ENCODE measurements at places on chromosomes 5 and 9.
A peak's percentile ranks its signal among the peaks of the same experiment; 100 is the strongest.

GRCh38 chr5:16061163-16061562 lies 118.4 kb downstream of the MARCHF11 start:
- DNase-seq, result no peak

DNA sequence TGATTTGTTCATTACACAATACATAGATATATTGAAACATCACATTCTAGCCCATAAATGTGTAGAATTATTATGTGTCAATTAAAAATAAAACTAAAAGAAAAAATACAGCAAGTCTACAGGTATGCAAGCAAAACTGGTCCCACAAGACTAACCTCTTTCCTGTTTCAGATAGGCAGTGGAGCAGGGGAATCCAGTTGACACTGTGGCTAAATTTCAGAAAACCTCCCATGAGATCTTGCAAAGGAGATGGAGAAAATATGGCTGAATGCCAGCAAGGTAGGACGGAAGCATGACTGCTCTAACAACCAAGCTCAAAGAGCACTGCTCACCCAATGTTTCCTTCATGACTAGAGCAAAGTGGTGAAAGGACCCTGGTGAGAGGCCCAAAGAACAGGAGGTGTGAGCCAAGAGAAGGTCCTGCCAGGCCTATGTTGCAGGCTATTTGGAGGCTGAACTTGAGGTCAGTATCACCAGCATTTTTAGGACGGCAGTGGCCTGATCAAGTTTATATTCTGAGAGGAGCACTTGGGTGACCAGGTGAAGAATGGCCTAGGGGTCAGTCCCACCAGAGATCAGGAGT lies 1.1 kb upstream of the SH3TC2 start:
- DNase-seq, result no peak

GRCh38 chr9:130417602-130418001 lies 27.2 kb upstream of the ASS1 start:
- no peak for DNase-seq

DNA sequence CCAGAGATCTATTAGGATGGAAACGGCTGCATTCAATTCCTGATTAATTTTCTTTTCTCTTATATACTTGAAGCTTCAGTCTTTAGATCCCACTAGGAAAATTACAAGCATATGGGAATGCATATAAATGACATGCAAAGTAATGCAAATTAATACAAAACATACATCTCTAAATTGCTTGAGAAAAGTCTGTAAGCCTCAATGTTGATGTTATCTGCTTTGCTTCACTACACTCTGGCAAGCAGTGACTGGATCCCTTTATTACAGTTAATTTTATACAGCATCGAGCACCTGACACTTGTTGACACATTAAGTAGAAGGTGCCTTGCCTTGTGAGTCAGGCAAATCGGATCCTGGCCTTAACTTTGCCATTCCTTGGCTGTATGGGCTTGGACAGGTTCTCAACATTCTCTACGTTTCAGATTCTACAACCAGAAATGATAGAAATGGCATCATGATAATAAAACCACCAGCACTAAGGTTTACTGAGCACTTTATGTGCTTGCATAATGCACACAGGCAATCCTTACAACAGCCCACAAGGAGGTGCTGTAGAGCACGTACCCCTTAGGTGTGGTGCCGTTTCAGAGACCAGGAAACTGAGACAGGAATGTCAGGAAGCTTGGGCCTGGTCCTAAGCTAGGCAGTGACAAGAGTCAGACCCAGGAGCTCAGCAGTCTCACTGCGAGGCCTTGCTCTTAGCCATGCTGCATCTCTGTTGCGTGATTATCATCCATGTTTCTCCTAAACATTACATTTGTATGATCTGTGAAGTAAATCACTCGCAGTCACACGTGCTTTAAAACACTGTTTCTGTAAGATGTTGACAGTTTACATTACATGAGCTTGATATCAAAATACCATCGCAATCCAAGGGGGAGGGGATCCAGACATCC lies 2.7 kb downstream of the GCNT4 start:
- DNase-seq, result peak; percentile 53

DNA sequence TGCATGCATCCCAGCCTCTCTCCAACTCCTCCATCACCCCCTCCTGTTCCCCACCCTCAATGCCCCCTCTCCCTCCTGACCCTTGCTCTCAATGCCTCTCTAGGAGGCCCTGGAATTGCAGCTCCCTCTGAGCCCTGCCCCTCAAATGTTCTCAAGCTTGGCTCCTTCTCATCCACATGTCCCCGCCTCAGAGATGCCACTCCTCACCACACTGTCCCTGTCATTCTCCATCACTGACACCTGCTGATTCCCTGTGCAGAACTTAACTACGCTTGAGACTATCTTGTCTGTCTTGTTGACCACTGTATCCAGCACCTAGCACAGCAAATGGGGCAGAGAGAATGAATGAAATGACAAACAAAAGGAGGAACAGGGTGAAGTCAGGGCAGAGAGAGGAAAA lies 314.4 kb downstream of the SPOCK1 start:
- DNase-seq, result no peak

DNA sequence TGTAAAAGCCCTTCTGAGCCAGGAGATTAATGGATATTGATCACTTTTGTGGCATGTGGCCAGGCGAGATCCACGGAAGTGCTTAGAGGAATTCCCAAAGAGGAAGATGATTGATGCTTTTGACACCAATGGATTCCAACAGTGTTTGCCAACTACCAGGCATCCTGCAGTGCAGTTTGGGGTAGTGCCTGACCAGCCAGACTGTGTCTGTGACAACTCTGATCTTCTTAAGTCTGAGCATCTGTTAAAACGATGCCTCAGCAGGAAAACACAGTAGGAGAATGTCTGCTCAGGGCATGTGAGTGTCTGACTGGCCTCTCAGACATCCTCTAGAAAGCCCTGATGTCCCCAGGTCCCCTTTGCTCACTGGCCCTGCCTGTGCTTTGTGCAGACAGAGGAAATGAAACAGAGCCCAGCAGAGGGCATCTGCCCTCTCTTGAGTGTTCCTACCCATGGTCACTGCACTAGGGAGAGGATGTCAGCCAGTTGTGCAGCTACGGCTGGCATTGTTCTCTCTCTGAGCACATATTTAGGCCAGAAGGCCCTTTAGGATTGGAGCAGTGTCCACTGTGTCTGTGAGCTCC lies 57.0 kb downstream of the TRPC7 start:
- DNase-seq, result peak; percentile 6

DNA sequence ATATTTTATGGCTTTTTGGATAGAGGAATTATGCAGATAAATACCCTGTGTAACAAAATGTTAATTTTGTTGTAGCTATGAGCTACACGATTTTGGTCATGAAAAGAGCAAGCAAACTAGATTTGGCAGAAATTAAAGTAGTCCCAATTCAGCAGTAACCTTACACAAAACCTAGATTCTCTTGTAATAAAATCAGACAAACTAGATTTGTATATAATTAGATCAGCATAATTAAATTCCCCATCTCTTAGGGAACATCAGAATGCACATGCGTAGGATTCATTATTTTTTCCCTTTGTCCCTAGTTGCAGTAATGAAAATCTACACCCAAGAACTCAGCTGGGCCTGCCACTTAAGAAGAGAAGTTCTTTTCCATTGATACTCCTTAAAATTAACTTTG lies 1879.2 kb upstream of the CDH9 start:
- no peak for DNase-seq

DNA sequence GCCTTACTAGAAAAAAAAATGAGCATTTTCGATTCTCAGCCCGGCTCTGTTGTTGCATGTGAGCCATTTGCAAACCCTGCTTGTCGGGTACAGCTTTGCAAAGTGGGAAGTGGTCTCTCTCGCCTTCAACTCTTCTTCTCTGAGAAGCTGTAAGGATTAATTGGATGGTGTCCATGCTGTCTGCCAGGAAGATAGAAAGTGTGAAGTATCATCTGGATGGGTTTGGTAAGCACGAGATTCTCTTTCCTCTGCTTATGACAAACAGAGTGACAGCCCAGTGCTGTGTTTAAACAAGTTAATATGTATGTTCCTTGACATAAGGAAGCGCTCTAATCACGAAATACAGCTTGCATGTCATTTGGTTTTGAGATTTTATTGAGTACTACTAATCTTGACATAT lies 109.1 kb upstream of the SPATA31D4 start:
- DNase-seq, result no peak

- DNase-seq, result no peak
Observed at GRCh38 chr5:137186759-137187461, 312.2 kb downstream of the SPOCK1 start.

DNA sequence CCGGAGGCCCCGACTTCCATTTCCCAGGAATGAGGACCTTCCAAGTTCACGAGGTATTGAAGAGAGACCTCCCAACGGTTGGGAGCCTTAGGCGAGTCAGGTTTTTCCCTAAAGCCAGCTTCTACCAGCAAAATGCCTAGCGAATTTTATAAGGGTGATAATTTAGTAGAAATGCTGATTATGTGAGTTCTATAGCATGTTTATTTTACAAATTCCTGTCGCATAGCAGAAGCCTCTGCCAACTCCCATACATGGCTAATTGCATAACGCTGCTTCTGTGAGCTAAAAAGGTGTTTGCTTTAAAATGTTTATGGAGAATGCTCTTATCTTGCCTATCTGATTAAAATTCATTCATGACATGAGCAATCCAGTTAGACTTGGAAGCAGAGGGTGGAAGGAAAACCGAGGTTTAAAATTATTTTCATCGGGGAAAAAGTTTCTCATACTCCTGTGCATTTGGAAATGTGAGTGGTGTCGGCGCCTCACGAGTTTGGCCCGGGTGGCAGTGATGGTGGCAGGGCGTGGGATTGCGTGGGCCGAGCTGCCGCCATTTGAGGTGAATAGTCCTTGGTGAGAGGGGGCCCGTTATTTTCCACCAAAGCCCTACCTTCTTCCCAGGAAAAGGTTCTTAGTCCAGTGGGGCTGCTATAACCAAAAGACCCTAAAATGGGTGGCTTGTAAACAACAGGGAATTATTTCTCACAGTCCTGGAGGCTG lies 104.4 kb upstream of the FCN2 start:
- no peak for DNase-seq

GRCh38 chr9:117696154-117696553 lies 8.0 kb upstream of the TLR4 start:
- DNase-seq, result no peak

GRCh38 chr5:35921930-35922329 lies 16.5 kb downstream of the CAPSL start:
- no peak for DNase-seq

- no peak for DNase-seq
Observed at GRCh38 chr9:136630662-136630992, 32.1 kb upstream of the EGFL7 start.

- no peak for DNase-seq
Observed at GRCh38 chr9:77985996-77986395, 45.6 kb downstream of the GNAQ start.

GRCh38 chr5:149775785-149776184 lies 45.7 kb downstream of the PPARGC1B start:
- DNase-seq, result no peak

- peak; percentile 76 for DNase-seq
Observed at GRCh38 chr9:15277400-15278090, 29.5 kb downstream of the TTC39B start.

DNA sequence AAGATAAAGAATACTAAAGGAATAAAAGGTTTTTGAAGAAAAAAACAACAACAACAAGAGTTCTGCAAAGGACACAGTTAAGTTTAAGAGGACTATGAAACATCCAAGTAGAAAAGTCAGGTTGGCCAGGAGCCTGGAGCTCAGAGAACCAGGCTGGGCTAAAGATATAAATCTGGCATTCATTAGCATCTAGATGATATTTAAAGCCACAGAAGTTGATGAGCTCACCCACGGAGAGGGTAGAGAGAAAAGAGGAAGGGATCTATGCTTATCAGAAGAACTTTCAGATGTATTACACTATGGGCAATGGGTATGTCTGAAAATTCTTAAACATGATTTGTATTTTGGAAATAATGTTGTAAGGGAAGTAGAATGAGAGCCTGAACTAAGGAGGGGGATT lies 9.9 kb downstream of the MIER3 start:
- DNase-seq, result no peak

DNA sequence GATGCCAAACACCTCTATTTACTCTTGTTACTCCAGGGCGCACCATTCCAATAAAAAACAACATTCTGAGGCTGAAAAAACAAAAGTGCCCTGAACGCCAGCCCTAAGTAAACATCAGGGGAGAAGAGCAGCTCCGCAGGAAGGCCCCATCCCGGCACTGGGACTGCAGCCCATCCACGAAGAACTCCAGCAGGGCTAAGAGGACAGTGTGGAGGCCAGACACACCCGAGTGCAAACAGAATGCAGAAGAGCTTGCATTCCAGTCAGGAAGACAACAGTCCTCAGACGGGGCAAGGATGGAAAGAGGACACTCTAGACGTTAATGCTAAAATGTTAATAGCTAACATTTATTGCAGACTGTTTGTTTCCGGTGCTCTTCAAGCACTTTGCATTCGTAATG lies 33.0 kb downstream of the FAM240B start:
- DNase-seq, result no peak

- no peak for DNase-seq
Observed at GRCh38 chr5:150196986-150197385, 7.1 kb downstream of the SLC6A7 start.

DNA sequence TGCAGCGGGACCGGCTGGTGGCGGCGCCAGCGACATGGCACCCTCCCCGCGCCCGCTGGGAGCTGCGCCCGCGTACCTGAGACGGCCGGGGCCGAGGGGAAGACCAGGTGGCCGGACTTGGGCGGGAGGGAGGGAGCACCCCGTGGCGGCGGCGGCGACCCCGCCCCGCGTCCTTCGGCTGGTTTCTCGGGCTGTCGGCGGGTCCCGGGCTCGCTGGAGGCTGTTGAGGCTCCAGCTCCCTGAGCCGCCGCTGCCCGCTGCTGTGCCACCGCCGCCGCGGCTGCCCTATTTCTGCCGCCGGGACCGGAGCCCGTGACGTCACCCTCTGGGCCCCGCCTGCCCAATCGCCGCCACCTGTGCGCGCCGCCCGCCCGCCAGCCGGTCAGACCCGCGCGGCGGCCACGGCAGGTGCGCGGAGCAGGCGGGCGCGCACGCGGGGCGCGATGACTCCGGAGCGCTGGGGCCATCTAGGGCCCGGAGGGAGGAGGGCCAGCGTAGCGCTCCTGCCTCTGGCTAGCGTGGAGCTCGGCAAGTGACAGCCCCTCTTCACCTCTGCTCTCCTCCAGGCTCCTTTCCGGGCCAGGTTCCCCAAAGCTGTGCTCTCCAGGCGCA lies at the start of gene FSTL4:
TSS of gene FSTL4 (minus strand) at position 293 of the 612 bp plus-strand sequence.
- DNase-seq, result no peak

- DNase-seq, result no peak
Observed at GRCh38 chr5:163369776-163370385, 67.5 kb upstream of the CCNG1 start.

- peak; percentile 32 for DNase-seq
Observed at GRCh38 chr5:149221326-149221725, 50.3 kb upstream of the AFAP1L1 start.

DNA sequence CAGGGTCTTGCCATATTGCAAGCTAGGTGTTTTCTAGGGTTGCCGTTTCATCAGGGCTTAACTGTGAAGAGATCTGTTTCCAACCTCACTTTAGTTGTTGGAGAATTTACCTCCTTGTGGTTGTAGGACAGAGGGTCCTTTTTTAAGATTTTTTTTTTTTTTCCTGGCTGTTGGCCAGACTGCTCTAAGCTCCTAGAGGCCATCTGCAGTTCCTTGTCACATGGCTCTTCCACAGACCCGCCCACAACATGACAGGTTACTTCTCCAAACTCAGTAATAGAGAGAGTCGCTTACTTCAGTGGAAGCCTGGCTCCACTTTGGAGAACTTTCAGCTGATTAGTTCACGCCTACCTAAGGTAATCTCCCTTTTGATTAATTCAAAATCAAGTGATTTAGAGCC lies 543.7 kb downstream of the DMRTA1 start:
- no peak for DNase-seq

Measured in Ammon's horn (tissue), 1 donor.